CD4-positive, alpha-beta T cell treated with Interleukin-1 beta for 1 hour (primary cell): ENCODE measurements at places on chromosomes 13 and 19.

- DNase-seq: no peak
Observed at GRCh38 chr19:7968796-7969554, 25.5 kb upstream of the TIMM44 start.

DNA sequence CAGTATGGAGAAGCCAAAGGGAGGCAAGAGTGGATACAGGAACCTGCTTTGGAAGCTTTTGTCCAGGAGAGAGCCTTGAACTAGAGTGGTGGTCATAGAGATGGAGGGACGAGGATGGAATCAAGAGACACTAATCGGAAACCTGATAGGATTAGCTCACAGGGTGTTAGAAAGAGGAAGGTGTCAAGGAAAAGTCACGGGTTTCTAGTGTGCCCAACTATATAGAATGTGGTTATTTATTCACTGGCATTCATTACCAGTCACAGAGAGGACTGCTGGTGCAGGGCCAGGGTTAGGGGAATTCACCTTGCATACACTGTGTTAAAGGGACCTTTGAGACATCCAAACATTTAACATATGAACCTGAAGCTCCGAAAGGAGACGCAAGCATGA, 43.4 kb upstream of the URAD start:
- DNase-seq: no peak

DNA sequence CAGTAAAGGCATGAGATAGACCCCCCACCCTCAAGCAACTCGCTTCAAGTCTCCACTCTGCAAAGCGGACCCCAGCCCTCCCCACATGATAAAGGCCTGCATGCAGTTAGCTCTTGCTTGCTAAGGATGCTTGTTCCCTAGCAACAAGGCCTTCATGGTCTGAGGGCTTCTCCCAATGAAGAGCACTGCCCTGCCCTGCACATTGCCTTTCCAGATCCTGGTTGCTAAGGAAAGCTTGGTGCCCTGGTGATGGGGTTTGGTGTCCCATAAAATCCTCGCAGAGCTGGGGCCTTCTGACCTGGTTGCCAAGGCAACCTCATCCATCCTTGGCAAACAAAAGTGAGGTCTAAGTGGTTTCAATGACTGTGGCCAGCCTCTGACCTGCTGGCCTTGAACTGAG, 6.0 kb downstream of the DBP start:
- no peak for DNase-seq

GRCh38 chr13:48144413-48145035, 49.6 kb upstream of the MED4 start:
- peak; percentile 55 for DNase-seq

DNA sequence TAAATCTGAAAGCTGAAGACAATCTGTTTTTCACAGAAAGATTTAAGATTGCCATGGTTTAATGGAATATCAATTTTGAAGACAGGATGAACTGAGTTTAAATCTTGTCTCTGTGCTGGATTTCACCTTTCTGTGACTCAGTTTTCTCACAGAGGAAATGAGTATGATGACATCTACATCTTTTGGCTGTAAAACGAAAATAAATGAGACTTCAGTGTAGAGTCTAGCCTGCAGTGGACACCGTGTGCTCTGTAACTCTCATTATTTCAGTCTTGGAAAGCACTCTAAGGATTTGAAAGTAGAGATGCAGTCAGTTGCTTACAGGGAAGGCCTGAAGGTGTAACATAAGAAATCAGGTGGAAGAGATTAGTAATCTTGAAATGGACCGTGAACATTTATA, 150.4 kb downstream of the NALCN start:
- no peak for DNase-seq

- DNase-seq: no peak
Observed at GRCh38 chr13:78816592-78816991, 157.6 kb upstream of the OBI1 start.

- DNase-seq: no peak
Observed at GRCh38 chr13:24661713-24662112, 18.5 kb upstream of the ATP12A start.

DNA sequence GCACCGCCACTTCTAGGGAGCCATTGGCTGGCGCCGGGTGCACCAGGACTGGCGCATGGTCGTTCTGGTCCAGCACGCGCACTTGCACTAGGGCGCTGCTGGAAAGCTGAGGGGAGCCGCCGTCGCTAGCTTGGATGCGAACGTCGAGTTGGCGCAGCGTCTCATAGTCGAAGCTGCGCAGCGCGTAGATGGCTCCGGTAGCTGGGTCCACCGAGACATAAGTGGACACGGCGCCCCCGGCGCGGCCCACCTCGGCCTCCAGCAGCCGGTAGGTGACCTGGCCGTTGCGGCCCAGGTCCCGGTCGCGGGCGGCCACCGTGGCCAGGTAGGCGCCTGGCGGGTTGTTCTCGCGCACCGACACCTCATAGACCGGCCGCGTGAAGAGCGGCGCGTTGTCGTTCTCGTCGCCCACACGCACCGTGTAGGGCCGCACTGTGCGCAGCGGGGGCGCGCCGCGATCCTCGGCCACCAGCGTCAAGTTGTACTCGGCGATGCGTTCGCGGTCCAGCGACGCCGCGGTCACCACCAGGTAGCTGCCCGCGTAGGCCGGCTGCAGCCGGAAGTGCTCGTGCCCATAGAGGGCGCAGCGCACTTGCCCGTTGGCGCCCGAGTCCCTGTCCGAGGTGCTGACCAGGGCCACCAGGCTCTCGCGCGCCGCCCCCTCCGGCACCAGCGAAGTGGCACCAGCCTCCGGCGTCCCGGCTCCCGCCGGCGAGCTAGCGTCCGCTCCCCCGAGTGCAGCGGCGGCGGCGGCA, 1.7 kb downstream of the PCDH8 start:
- DNase-seq: no peak

GRCh38 chr19:48837687-48838086, 1.4 kb upstream of the HSD17B14 start:
- DNase-seq: no peak

- DNase-seq: peak; percentile 48
Observed at GRCh38 chr19:54029930-54030490, 33.7 kb downstream of the VSTM1 start.

- DNase-seq: no peak
Observed at GRCh38 chr13:99729745-99730144, 228.5 kb downstream of the TM9SF2 start.

DNA sequence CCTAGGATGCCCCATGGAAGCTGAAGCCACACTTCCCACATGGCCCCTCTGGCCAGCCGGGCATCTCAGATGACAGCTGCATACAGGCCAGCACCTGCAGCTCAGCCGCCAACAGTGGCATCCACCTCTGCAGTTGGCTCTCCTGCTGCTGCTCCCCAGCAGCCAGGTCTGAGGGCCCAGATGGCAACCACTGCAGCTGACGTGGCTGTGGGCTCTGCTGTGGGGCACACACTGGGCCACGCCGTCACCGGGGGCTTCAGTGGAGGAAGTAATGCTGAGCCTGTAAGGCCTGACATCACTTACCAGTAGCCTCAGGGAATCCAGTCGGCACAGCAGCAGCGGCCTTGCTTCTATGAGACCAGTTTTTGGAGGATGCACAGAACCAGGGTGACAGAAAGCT, 45.3 kb upstream of the LSM14A start:
- DNase-seq: no peak

DNA sequence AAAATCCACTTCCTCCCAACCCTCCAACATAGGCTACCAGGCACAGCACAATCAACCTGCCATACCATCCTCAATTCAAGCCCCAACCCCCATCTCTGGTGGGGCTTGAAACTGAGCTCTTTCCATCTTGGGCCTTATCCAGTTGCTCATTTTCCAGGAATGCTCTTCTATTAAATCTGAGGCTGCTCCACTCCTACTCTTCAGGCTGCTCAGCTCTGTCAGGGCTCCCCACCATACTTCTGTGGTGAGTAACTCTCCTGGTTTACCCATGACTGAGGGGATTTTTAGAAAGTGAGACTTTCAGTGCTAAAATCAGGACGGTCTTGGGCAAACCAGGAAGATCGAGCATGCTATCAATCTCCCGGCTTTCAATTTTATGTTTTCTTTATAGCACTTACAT, 512.8 kb downstream of the LMO7 start:
- no peak for DNase-seq

DNA sequence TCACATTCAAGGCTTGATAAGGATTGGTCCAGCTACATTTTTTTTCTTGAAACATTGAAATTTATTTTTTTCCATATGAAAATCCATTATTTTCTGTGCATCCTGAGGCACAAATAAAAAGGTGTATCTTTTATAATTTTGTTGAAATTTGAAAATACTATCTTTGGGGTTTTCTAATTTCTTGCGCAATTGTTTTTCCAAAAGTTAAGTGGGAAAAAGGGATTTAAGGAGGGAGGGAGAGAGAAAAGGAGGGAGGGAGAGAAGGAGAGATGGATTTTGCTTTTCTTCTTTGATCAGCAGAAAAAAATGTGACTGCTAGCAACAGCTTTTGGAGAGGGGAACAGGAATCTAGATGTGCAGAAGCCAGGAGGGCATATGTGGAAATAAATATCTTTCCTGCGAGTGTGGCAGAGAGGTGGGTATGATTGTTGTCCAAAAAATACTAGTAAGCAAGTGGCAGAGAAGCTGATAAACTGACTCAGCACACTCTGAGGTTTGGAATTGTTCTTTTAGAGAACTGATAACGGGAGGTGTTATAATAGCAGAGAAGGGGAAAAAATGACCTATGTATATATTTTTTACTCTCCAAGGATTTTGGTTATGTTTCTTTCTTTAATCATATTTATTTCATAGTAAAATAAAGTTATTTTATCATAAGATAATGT, 61.2 kb upstream of the EDNRB start:
- DNase-seq: no peak

DNA sequence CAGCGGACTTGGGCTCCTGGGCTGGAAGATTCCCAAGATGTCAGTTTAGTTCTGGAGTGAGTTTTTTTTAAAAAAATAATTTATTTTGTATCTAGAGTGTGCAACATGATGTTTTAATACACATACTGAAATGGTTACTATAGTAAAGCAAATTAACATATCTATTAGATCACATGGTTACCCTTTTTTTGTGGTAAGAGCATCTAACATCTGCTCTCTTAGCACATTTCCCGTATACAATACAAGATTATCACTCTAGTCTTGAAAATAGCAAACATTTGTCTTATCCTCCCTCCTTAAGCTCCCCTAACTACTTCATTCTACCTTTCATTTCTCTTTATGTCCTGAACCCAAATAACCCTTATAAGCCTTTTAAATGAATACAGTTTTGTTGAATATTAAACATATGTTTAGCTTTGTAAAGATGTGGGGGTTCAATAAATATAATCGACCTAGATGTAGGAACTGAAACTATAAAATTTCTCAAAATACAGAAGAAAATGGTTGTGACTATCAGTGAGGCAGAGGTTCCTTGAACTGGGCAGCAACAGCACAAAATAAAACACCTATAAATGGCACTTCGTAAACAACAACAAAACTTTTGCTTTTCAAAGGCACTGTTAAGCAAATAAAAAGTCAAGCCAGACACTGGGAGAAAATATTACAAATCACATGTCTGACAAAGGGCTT, 466.6 kb downstream of the FGF9 start:
- no peak for DNase-seq

DNA sequence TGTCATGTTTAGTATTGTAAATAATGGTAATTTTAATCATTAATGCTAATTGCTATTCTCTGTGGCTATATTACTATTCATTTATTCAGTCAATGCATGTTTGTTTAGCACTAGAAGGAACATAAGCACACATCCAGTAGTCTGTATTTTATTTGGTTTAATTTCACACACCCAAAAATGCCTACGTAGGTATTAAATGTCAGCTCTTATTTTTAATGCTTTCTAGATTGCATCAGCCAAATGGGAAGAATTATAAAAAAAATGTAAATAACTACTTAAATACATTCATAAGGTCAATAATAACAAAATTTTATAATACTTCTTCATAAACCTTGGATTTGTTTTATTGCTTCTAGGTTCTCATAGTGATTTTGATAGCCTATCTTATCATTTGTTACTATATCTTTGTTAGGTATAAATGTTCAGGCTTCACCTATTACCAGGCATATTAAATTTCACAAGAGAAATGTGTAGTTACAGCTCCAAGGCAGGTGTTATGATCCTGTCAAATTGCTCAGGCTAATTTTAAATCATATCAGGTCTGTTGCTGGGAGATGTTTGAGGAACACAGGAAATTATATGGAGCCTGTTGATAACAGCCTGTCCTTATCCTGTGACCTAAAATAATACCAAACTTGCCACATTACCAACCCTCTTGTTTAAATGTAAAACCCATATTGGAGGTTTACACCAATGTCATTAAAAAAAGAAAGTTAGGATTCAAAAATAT, 34.4 kb downstream of the ITGBL1 start:
- DNase-seq: no peak

GRCh38 chr19:36252047-36252446, 37.1 kb downstream of the ZNF146 start:
- no peak for DNase-seq

DNA sequence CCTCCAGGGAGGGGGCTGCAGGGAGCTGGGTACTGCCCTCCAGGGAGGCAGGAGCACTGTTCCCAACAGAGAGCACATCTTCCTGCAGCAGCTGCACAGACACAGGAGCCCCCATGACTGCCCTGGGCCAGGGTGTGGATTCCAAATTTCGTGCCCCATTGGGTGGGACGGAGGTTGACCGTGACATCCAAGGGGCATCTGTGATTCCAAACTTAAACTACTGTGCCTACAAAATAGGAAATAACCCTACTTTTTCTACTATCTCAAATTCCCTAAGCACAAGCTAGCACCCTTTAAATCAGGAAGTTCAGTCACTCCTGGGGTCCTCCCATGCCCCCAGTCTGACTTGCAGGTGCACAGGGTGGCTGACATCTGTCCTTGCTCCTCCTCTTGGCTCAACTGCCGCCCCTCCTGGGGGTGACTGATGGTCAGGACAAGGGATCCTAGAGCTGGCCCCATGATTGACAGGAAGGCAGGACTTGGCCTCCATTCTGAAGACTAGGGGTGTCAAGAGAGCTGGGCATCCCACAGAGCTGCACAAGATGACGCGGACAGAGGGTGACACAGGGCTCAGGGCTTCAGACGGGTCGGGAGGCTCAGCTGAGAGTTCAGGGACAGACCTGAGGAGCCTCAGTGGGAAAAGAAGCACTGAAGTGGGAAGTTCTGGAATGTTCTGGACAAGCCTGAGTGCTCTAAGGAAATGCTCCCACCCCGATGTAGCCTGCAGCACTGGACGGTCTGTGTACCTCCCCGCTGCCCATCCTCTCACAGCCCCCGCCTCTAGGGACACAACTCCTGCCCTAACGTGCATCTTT, 7.8 kb upstream of the CEACAM5 start:
- DNase-seq: no peak

GRCh38 chr13:97136418-97136817, 85.7 kb upstream of the MBNL2 start:
- no peak for DNase-seq

DNA sequence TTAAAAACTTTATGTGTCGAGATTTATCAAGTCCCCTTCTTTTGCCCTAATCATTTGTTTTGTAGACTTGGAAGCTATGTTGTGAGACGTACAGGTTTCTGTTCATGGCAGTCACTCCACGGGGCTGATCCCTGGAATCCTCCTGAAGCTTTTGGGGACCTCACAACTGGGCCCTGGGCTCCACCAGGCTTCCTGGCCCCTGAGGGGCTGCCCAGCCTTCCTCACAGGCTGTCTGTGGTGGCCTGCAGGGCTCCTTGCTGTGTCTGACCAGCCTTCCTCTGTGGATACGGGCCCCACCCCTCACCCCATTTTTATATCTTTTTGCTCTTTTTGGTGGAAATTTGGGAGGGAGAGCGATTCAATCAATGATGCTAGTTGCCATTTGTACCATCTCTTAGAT, 38.1 kb downstream of the CHST8 start:
- DNase-seq: no peak
